ENCODE measurements at places on chromosomes 6 and 20. TPM values are rescaled to one million over a fixed set of nuclear protein-coding genes. Genes with fewer than 3 reads are reported as not detected.

GRCh38 chr6:144590532-144590931 lies 305.4 kb downstream of the UTRN start:
- DNase-seq, result no peak

GRCh38 chr20:7195704-7196103 lies 428.2 kb downstream of the BMP2 start:
- DNase-seq, result no peak

Gene IL17A
- not detected for total RNA-seq

Gene TREM2
- not detected for total RNA-seq

- no peak for DNase-seq
These were observed 25.7 kb downstream of the BMP7 start for GRCh38 chr20:57240581-57241362.

Gene FAM184A
- 12.1 TPM for total RNA-seq

GRCh38 chr6:40721271-40721952 lies 134.2 kb upstream of the LRFN2 start:
- DNase-seq, result no peak

Gene MATN4
- total RNA-seq, result 4.0 TPM

Gene COL11A2
- total RNA-seq, result 3.5 TPM

- DNase-seq, result no peak
These were observed 39.2 kb upstream of the MMS22L start for GRCh38 chr6:97322226-97322625.

DNA sequence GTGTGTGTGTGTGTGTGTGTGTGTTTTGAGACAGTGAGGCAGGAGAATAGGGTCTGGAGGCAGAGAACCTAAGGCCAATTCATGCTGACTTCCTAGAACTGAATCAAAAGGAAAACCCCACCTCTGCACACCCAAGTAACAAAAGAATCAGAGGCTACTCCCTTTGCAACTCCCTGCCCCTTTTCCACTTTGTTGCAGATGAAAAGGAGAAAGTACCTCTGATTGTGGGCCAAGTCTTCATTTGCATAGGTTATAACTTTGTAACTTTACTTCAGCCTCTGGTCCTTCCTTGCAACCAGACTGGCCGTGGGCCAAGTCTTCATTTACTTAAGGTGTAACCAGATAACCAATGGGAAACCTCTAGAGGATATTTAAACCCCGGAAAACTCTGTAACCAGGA lies 168.8 kb downstream of the EYA2 start:
- DNase-seq, result no peak

GRCh38 chr6:164520916-164521315 lies 788.5 kb downstream of the C6orf118 start:
- DNase-seq, result no peak

Data from H1 (cell line).